ENCODE measurements at places on chromosomes 2 and 18.
A peak's percentile ranks its signal among the peaks of the same experiment; 100 is the strongest.

- no peak for DNase-seq
Observed at GRCh38 chr2:9109871-9110270, 96.7 kb upstream of the ASAP2 start.

- no peak for DNase-seq
Observed at GRCh38 chr2:25430556-25430955, 88.8 kb upstream of the DNMT3A start.

- DNase-seq: peak; percentile 63
Observed at GRCh38 chr2:43102366-43103092, 123.9 kb downstream of the ZFP36L2 start.

DNA sequence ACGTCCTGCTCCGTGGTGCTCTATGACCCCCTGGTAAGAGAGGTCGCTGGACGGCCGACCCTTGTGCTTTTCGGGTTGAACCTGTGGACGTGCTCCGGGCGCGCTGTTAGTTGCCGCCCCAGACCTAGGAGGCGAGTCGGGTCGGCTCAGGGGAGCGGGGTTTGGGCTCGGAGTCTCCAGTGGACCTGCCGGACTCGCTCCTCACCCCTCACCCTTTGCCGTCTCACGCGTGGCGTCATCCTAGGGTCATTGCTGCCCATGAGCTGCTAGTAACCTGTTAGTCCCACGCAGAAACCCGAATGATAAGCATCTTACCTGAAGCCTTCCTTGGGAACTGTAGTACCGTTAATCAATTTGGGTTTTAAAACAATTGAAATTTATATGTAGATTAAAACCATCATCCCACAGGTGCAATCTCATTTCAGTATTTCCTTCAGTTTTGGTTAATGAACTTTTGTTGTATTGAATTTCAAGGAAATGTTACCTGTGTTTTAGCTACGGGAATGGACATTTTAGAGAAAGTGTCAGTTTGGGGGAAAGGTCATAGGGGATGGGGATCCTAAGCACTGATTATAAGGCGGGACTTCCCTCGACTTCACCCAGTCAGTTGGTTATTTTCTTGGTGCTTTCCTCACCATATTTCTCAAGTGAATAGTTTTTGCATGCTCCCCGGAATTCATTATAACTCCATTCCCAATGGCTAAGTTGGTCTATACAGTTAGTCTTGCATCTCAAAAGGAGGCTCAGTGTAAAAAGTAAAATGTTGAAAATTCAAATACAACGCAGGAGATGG lies 536 bp downstream of the ELP2 start:
- DNase-seq: no peak

GRCh38 chr2:21072477-21073242 lies 28.8 kb upstream of the APOB start:
- no peak for DNase-seq

DNA sequence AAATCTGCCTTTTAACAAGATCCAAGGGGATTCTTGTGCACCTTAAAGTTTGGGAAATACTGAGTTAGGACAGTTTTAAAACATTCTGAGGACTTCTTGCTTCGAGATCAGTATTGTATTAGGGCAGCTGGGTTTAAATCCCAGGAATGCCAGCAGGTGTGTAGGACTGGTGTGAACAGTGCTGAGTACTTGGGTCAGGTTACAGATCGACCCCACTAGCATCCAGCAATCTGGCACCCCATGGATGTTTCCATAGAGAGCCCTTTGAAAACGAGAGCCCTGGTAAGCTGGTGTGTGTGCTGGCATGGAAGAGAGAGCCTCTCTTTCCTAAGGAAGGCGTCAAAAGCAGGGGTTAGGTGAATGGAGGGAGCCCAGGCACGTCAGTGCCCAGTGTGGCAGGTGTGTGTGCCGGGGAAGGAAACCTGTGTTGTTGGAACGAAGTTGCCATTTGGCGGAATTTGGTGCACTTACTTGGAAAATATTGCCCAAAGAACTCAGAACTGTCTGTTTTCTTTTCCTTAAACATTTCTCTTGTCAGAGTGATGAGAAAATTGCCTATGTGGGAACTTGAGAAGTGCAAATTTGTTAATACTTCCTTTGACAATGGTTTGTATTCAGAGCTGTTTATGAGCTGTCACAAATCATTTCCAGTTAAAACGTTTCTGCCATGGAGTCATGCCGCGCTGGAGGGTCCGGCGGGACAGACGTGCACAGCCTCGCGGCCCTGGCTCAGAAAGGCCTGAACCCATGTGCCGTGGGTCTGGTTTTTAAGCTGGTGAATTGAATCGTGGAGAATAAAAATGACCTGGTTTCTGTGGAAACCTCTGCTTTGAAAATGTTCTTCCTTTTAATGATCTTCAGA lies 38.1 kb downstream of the LDLRAD4 start:
- DNase-seq: no peak

- DNase-seq: no peak
Observed at GRCh38 chr18:69358212-69358895, 42.3 kb upstream of the DOK6 start.

DNA sequence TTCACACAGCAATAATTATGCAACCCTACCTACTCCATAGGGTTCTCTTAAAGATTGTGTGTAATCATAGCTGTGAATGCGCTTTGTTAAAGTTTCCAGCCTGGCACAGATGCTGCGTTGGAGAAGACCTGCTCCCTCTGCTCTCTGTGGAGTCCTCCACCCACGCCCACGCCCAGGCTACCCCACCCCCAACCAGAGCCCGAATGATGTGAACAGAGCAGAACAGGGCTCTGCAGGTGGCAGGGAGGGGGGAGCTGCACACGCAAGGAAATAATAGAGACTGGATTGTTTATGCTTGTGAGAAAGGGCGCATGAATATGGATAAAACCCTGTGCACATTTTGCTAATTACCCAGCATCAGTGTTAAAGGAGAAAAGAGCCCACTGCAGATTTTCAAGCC lies 447.5 kb downstream of the BCL11A start:
- no peak for DNase-seq

- no peak for DNase-seq
Observed at GRCh38 chr2:10075101-10075500, 5.1 kb downstream of the CYS1 start.

GRCh38 chr2:42566837-42567321 lies 1.6 kb upstream of the MTA3 start:
- DNase-seq: no peak

GRCh38 chr2:128754246-128754724 lies 435.6 kb upstream of the HS6ST1 start:
- DNase-seq: peak; percentile 60

DNA sequence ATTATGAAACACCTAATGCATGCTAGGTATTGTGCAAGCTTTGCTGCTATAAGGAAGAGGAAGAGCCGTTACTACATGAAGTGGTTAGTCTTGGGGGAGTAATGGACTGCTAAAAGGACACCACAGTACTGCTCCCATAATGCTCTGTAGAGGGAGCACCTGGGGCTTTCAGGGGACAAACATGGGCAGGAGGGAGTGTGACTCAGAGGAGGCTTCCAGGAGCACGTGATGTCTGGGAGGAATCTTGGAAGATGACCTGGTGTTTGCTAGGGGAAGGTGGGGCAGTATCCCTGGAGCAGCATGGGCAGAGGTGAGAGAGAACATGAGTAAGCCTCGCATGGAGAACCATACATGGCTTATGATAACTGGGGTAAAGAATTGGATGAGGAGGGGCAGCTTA lies 18.8 kb downstream of the MAPK4 start:
- DNase-seq: no peak

GRCh38 chr18:59026831-59027410 lies 112.8 kb upstream of the SEC11C start:
- no peak for DNase-seq

GRCh38 chr18:14945984-14946383 lies 198.0 kb downstream of the ANKRD30B start:
- no peak for DNase-seq

GRCh38 chr2:136214307-136215200 lies 96.6 kb upstream of the CXCR4 start:
- no peak for DNase-seq

- no peak for DNase-seq
Observed at GRCh38 chr2:161991991-161992390, 82.0 kb downstream of the DPP4 start.

GRCh38 chr18:69785466-69785865 lies 162.2 kb downstream of the CD226 start:
- DNase-seq: no peak

GRCh38 chr18:61842146-61842545 lies 50.7 kb downstream of the RNF152 start:
- DNase-seq: peak; percentile 67

DNA sequence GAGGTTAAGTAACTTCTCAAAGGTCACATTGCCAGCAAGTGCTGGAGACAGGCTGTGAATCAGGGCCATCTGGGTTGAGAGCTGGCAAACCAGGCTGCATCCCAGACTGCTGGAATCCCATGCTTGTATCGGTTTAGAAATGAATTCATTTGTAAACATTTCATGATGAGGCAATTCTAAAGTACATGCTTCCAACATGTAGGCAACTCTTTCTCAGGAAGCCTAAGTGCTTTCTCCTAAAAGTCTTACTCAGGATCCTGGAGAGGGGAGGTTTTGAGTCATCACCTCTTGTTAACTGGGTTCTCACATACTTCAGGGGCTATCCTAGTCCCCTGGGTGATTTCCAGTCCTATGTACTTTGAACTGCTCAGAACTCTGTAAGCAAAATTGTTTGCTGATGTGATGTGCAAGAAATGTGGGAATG lies 416.5 kb downstream of the MEIS1 start:
- no peak for DNase-seq

- DNase-seq: no peak
Observed at GRCh38 chr2:205880048-205880447, 197.7 kb downstream of the NRP2 start.

GRCh38 chr2:217279140-217279539 lies 419.3 kb upstream of the TNP1 start:
- DNase-seq: no peak

DNA sequence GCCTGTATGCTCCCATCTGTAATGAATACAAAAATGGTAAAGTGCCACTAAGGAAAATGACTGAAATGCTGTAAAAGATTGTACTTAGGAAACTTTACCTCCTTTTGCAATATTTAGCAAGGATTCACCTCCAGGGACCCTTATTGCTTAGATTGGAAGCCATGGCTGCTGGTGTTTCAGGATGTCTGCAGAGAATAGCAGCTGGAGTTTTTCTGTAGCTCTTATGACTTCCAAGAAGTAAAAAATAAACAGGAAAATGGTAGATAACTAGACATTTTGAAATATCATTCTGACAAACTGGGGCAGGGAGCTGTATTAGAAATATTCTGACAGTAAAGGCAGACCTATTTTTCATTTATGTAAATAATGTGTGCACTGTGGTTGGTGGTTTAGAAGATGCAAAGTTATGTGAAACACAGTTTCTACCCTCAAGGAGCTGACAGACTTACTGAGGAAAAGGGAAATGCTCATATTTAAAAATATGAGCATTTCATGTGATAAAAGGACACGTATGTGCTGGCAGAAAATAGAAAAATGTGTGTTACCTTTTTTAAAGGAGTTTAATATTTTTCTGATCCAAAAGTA lies 224.9 kb upstream of the BOD1L2 start:
- no peak for DNase-seq

DNA sequence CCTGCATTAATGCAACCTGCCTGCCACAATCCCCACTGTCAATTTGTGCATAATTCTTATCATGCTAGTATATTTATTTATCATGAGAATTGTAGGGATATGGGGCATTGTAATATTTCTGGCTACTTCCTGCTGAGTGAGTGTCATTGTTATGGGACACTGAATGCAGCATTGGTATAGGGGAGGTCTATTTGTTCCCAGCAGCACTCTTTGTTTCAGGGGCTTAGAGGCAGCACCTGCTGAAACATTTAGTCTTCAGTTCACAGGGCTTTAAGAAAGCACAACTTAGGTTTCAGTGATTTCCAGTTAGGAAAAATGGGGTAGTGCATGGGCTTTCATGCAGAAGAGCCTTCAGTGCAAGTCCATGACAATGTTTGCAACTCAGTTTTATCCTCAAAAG lies 23.6 kb downstream of the SULT1C3 start:
- no peak for DNase-seq

GRCh38 chr2:226893216-226893615 lies 57.4 kb downstream of the RHBDD1 start:
- no peak for DNase-seq

DNA sequence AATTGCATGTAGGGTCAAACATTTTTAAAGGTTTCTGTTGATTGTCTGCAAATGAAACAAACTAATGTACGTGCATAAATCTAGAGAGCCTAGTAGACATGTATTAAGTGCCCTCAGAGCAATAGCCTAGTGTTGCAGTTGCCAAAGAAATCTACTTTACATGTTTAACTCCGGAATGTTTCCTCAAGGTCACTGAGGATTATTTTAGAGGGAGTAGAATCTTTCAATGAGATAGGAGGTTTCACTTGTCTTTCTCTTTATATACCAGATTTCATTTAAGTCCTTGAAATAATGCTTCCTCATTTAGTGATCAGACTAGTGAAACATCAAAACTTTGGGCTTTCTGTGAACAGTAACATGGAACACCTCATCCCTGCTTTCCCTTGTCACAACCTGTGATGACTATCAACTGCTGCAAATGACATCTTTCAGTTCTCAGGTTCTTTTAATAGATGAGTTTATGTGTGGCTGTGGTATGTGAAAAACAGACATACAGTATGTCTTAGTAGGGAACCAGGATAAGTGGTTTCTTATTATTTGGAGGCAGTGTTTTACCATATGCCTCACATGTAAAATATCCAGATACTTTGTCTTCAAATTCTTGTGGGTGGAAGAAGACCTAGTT lies 5.5 kb downstream of the UBE2E3 start:
- DNase-seq: no peak

DNA sequence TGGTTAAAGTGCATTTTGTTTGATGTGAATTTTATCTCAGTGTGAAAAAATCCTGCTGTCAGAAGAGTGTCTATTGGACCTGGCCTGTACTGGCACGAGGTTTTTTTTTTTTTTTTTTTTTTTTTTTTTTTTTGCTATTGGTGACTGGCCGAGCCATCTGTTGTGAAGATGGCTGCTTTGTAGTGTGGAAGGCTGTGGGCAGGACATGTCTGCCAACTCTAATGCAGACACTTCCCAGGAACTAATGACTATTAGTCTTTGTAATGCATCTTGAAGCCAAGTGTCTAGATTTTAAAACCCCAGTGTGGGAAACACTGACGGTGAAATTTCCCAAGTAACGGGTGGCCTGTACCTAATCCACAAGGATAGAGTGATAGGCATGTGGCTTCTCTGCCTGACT lies 34.3 kb downstream of the ZAP70 start:
- no peak for DNase-seq

- DNase-seq: no peak
Observed at GRCh38 chr2:54613794-54614257, 109.6 kb upstream of the EML6 start.

DNA sequence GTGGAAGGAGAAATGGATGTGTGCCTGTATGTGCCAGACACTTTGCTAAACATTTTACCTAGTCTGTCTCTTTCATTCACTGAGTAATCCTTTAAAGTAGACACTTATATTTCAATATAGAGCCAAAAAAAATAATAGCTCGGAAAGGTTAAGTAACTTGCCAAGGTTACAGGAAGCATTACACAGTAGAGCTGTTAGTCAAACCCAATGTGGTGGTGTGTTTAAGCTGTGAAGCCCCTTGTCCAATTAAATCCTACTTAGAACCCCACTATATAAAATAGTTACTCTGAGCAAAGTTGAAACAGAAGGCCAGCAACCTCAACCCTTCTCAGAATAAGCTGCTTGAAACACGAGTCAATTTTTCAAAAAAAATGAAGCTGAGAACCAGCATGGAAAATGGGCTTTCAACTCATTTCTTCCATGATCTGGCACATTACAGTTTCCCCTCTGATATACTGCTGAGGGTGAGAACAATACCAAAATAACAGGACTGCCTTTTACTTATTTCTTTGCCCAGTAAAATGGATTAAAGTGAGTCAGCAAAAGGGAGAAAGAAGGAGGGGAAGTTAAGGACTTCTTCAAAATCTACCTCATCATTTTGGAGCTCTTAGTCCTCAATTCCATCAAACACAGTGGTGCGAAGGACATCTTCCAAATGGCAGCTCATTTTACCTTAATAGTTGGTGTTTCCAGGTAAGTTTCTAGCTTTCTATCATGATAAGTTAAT lies 7.9 kb downstream of the RDH14 start:
- DNase-seq: no peak

Data from globus pallidus (tissue), 1 donor.